Activated CD4-positive, alpha-beta T cell treated with anti-CD3 and anti-CD28 coated beads for 36 hours (primary cell): ENCODE measurements at places on chromosomes 12 and 14.

- DNase-seq, result no peak
These were observed 203.1 kb downstream of the AEBP2 start for GRCh38 chr12:19642345-19642744.

- no peak for DNase-seq
These were observed 32.1 kb downstream of the MVK start for GRCh38 chr12:109605599-109606228.

GRCh38 chr14:73888460-73888725 is 1.7 kb downstream of the ZNF410 start:
- no peak for DNase-seq

GRCh38 chr12:34603382-34604035 is 581.2 kb downstream of the ALG10 start:
- no peak for DNase-seq

- DNase-seq, result no peak
These were observed 114.6 kb upstream of the SINHCAF start for GRCh38 chr12:31440586-31440985.

- DNase-seq, result no peak
These were observed 3.7 kb upstream of the CISTR start for GRCh38 chr12:53755451-53755891.

- no peak for DNase-seq
These were observed 138.2 kb upstream of the LHX5 start for GRCh38 chr12:113609692-113610469.

- peak; percentile 63 for DNase-seq
These were observed 37.0 kb upstream of the FBXO33 start for GRCh38 chr14:39469094-39469710.

DNA sequence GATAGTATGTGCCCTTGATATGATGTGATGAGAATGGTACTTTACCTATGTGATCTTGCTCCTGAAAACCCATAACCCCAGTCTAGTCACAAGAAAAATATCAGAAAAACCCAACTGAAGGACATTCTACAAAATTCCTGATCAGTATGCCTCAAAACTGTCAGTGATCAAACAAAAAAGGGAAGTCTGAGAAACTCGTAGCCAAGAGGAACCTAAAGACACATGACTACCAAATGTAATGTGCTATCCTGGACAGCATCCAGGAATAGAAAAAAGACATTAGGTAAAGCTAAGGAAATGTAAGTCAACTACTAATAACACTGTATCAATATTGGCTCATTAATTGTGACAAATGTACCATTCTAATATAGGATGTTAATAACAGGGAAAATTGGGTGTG is 4.1 kb upstream of the WIF1 start:
- DNase-seq, result no peak

GRCh38 chr14:52862632-52863333 is 71.4 kb upstream of the GNPNAT1 start:
- DNase-seq, result no peak

DNA sequence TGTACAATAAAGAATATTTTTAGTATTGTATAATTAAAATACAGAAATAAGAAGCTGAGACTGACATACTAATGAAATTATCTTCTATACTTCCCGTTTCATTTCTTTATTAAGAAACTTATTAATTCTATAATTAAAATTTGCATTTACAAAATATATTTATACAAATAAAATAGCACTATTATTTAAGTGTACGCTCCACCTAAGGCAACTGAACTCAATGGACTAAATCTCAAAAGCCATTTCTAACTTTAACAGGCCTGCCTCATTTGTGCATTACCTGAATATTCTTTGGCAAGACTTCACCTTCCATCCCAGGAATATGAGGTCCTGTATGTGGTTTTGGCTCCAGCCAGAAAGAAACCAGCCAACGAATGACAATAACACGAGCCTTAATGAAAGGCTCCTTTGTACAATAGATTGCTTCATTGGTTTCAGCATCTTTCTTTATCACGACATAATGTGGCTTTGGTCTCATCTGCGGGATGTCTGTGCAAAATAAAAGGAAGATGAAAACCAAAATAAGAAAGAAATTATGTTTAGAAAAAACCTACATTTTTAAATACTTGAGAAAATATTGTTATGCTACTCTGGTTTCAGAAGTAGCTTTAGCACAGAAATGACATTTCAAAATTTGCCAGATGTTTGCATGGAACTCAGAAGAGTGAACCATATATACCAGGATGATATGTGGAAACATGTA is 58.7 kb downstream of the RALGAPA1 start:
- DNase-seq, result no peak

GRCh38 chr12:64742416-64742815 is 16.8 kb downstream of the GNS start:
- no peak for DNase-seq

- DNase-seq, result peak; percentile 22
These were observed 137.7 kb downstream of the SPTSSA start for GRCh38 chr14:34324363-34324795.

DNA sequence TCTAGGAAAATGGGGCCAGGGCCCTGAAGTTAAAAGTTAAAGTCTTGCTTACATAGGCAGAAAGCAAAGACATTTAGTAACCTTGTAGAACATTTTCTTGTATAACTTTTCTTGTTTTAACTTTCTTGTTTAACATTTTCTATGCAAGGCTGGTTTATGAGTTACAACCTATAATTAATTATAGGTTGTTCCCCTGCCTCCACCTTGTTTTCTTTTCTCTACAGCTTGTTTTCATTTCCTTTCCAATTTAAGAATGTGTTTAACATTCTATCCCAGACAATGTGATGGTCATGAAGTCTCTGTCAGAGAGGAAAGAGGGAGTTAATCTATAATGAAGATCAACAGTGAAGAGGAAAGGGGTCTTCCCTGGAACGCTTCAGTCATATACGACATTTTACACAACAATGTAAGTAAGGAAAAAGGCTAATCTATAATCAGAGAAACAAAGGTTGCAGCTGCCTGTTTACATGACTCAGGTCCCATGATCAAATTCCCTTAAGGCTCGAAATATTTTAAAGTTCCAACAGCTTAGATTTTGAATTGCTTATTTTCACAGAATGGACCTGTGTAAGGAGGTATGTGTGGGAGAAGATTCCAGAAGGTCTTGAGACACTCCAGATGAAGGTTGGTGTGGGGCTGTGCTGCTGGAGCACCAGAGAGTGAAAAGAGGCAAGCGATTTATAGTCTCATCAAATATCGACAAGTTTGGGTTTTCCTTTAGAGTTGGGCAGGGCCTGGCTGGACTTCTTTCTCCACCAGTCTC is 34.2 kb upstream of the TCL1B start:
- no peak for DNase-seq
